ENCODE measurements at places on chromosomes 7 and 10.

DNA sequence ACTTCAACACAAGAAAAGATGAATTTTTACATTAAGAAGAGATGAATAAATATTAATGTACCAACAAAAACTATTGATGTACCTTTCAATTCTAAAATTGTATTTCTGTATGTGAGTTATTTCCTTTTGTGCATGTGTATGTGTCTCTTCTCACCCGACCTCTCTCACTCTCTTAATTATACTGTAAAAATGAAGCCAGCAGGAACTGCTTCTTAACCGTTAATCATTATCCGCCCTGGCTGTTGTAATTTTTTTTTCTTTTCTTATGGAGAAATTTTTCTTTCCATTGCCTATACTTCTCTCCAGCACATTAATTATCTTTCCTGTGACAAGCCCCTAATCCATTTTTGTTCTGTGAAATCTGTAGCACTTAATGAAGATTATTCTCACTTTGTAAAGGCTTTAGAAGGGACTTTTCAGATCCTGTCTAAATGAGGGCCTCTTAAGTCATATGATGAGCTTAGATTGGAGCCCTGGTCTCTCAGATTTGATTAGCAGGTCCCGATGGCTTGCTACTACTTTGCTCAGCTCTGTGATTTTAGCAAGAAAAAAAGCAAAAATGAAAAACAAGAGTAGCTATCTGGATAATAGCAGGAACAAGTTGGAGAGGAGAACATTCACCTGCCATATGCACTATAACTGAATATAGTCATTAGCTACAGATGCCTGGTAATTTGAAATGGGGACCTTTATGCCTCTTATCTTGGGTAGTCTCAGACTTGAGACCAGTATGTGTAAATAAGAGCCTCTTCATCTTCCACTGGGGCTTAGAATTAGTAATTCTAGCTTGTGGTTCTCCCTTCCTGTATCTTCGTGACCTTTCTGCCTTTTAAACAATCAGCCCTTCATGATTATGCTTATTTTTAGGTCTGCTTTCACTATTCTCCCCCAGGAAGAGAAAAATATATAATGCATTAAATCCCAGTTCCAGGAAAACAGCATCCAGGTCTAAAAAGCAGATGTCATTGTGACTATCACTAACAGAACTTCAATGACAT, 80.0 kb upstream of the COL1A2 start:
- DNase-seq = no peak

- DNase-seq = no peak
These were observed 25.9 kb downstream of the TNKS2 start for GRCh38 chr10:91824076-91824475.

DNA sequence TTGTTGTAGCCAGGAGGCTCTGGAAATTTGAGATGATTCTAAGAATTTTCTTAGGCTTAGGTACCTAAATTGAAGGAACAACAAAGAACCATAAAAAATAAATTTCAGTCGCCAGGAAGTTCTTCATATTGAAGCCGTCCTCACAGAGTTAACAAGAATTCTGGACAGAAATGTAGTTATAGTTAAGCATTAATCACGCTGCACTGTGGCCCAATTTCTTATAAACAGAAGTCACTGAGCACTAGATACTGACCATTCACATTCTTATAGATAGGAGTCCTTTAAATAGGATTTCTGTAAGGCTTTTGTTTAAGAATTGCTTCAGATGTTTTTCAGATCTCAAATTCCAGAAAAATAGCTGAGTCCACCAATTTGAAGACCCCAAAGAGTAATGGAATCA, 256.2 kb upstream of the PITRM1 start:
- no peak for DNase-seq

DNA sequence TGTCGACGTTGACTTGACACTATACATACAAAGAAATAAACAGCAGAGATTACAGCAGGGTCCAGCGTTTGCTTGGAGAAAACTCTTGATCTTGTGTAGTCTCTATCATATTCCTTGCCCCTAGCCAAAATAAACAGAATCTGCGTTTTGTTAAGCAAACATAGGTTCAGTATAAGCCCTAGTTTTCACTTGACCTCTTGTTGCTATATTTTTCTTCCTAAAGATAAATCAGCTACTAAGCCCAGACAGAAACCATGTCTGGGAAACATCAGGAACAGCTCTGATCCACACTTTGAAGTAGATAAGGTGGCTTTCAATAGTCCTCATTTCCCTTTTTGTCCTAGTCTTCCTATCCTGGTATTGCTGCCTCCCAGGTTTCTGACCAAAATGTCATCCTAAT, 328.2 kb upstream of the MAGI2 start:
- DNase-seq = no peak

- no peak for DNase-seq
These were observed 133.8 kb upstream of the HDAC9 start for GRCh38 chr7:18361756-18362155.

DNA sequence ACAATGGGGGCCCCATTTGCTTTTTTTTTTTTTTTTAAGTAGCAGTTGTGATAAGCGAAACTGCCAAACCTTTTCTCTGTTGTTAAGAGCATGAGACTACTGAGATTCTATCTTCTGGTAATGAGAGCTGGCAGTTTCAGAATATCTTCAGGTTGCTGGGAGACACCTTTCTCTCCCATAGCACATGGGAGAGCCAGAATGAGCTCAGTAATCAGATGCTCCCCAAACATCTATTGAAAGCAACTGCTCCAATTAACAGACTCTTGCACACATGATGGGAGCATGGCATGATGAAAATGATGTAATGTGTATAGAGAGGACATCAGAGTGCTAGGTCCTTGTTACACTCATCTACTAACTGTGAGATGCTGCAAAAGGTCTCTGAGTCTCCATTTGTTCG, 18.8 kb downstream of the MYO3A start:
- DNase-seq = no peak

GRCh38 chr10:82661701-82662100, 786.7 kb downstream of the NRG3 start:
- no peak for DNase-seq

GRCh38 chr10:5314840-5315239, 49.9 kb upstream of the UCN3 start:
- no peak for DNase-seq

Measured in KBM-7 (cell line).